ENCODE measurements at places on chromosomes 4 and X. TPM values are rescaled to one million over a fixed set of nuclear protein-coding genes. Genes with fewer than 3 reads are reported as not detected.

TMEM156 gene
- total RNA-seq: not detected

DNA sequence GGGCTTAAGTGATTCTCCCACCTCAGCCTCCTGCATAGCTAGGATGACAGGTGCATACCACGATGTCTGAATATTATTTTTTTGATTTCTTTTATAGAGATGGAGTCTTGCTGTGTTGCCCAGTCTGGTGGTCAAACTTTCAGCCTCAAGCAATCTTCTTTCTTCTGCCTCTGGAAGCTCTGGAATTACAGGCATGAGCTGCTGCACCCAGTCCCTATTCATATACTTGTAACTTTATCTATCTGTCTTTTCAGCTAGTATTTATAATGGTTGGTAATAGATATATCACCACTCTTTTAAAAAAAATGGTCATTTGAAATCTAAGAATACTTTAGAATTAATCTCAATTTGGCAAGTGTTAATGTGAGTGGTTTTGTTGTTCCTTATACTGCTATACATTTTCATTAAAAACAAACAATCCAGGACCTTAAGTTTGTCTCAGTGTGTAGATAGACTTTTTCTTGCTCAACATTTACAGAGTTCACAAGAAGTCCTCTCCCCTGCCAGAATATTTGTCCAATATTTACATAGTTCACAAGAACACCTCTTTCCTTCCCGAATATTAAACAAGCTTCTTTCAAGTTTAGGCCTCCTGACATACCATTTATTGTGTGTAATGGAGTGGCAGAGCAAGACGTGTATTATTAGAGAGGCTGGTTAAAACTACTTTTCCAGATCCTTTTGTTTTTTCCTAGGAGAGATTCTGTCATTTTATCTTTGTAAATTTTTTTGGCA is 1197.4 kb upstream of the ADGRL3 start:
- no peak for DNase-seq

PAGE5 gene
- not detected for total RNA-seq

- DNase-seq: no peak
These were observed 39.4 kb upstream of the EFHC2 start for GRCh38 chrX:44382871-44383270.

SMIM14 gene
- 11.0 TPM for total RNA-seq

DNA sequence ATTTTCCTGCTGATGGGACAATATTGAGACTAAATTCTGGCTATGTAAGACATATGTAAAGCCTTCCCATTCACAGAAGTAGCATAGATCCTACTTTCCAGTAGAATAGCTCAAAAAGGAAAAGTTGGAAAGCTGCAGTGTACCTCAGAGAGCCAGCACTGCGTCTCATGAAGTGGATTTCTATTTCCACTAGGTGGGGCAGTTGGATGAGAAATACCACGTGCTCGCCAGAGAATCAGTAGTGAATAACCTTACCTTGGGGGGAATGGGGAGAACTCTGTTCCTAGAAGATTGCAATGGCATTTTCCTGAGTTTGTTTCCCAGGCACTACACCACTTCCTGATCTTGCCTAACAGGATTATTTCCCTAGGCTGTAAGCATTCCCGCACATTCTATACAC is 907.1 kb downstream of the FSTL5 start:
- DNase-seq: no peak

- DNase-seq: no peak
These were observed 212.8 kb upstream of the PACRGL start for GRCh38 chr4:20487446-20487845.

GRCh38 chr4:33302321-33302720 is 2582.2 kb downstream of the PCDH7 start:
- DNase-seq: no peak

ZFP92 gene
- 0.65 TPM for total RNA-seq

MID1 gene
- 7.0 TPM for total RNA-seq

- DNase-seq: no peak
These were observed 298.4 kb upstream of the ANKRD50 start for GRCh38 chr4:125010796-125011503.

ZFX gene
- 33.4 TPM for total RNA-seq

GRCh38 chr4:152805071-152805650 is 25.4 kb downstream of the ARFIP1 start:
- no peak for DNase-seq

GAR1 gene
- total RNA-seq: 7.5 TPM

SLC39A8 gene
- total RNA-seq: 3.1 TPM

DNA sequence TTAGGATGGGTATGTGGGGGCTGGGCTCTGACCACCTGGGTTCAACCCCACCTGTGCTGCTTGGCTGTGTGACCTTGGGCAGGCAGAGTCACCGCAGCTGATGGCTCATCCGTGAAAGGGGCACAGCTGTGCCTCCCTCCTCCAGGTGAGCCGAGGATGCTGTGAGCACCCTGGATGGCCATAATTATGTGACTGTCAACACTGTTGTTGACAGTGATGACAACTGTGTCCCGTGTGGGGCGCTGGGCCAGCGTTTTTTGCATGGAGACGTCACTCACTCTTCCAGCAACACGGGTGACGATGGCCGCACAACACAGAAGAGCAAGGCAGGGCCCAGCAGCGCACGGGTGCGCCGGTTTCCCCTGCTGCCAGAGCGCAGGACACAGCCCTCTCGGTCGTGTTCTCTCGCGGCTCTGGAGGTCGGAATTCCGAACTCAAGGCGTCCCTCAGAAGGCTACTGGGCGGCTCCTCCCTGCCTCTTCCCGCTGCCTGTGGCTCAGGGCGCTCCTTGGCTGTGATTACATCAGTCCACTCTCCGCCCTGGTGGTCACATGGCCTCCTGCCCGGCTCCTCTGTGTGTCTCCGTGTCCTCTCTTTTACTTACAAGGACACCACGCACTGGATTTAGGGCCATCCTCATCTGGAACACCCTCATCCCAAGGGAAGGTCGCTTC is 1.3 kb downstream of the SH3TC1 start:
- DNase-seq: peak; percentile 92
